ENCODE measurements at places on chromosomes 12 and 14. TPM values are rescaled to one million over a fixed set of nuclear protein-coding genes. Genes with fewer than 3 reads are reported as not detected.

Gene FOXG1
- 0.15 TPM for total RNA-seq

Gene C12orf54
- total RNA-seq: not detected

Gene SIX6
- not detected for total RNA-seq

Gene TAS2R19
- not detected for total RNA-seq

Gene STON2
- 1.3 TPM for total RNA-seq

Gene SOCS4
- 8.8 TPM for total RNA-seq

Gene GDF3
- not detected for total RNA-seq

Gene FAIM2
- total RNA-seq: not detected

Gene TPH2
- not detected for total RNA-seq

Gene KRT86
- total RNA-seq: 44.4 TPM

Gene SLC6A15
- 3.8 TPM for total RNA-seq

Gene LRRC10
- not detected for total RNA-seq

Gene OTX2
- total RNA-seq: not detected

Gene LRRIQ1
- 0.62 TPM for total RNA-seq

Gene KCNMB4
- 0.26 TPM for total RNA-seq

Gene TBK1
- total RNA-seq: 20.4 TPM

Gene TAS2R9
- not detected for total RNA-seq

Gene CIT
- 14.0 TPM for total RNA-seq

Gene P2RX2
- total RNA-seq: not detected

Gene TBX5
- not detected for total RNA-seq

Gene TESPA1
- not detected for total RNA-seq

Gene APOF
- not detected for total RNA-seq

Gene SLCO1B1
- total RNA-seq: 0.39 TPM

Gene RD3L
- not detected for total RNA-seq

Gene NEMF
- total RNA-seq: 26.1 TPM

Gene ITGA7
- 1.0 TPM for total RNA-seq

Gene PRR4
- 0.76 TPM for total RNA-seq
